ENCODE measurements at places on chromosomes 7 and 10.
A peak's percentile ranks its signal among the peaks of the same experiment; 100 is the strongest.

DNA sequence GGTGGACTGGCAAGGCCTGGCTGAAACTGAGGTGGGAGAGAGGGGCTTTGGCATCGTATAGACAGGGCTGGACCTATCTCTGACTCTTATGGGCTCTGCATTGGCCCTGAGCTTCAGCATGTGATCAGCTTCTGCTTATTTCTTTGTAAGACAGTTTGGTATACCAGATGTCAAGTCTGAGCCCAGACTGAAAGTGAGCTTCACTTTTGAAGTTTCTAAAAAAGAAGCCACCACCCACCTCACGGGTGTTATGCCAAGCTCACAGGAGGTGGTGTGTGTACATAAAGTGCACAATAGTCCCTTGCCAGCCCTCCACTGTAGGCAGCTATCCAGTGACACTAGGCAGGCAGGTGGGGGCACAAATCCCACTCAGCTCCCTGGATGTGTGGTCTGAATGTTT, 68.7 kb upstream of the SEPHS1 start:
- DNase-seq: no peak

DNA sequence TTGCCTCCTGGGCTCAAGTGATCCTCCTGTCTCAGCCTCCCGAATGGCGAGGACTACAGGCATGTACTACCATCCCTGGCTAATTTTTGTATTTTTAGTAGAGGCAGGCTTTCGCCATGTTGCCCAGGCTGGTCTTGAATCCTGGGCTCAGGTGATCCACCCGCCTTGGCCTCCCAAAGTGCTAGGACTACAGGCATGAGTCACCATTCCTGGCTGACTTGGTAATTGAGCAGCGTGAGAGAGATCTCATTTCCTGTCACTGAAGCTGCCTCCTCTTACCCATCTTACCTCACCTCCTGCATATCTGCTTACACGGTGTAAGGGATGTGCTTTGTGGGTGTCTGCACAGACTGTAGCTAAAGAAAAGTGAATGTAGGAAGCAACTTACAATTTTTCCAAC, 9.7 kb downstream of the IFIT3 start:
- DNase-seq: peak; percentile 61

DNA sequence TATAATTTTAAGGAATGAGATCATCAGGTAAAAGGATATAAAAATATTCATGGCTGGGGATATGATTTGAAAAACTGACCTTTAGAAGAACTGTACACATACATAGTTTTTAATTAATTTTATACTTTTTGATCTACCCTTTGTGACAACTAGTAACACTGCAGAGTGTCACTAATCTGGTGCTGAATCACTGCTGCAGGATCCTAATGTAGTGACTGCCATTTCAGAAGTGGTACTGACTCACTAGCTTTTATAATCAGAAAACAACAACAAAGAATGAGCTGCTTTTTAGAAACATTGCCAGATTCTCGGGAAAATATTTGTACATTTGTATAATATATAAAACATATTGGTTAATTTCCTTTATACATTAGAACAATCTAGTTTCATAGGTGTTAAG, 110.4 kb downstream of the HIPK2 start:
- no peak for DNase-seq

DNA sequence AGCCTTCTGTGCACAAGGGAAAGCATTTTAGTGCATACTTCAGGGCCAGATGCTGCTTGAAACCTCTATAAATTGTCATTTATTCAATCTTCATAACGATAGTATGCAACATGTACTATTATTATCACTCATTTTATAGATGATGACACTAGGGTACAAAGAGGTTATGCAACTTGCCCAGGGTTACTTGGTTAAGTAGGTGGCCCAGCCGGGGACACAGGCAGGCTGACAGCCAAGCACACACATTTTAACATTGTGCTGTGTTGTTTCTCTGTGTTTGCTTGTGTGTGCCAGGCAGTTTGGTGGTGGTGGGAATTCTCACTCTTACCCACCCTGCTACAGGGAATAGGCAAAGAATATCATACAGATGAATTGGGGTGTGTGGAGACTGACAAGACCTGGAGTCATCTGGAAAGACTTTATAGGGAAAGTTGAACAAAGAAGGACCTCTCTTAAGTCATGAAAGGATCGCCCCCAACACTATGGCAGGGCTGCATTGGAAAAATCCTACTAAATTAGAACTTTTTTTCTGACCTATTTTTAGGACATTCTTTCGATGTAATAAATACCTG, 98.9 kb downstream of the MKX start:
- no peak for DNase-seq

GRCh38 chr7:101179117-101179516, 976 bp downstream of the NAT16 start:
- DNase-seq: no peak

DNA sequence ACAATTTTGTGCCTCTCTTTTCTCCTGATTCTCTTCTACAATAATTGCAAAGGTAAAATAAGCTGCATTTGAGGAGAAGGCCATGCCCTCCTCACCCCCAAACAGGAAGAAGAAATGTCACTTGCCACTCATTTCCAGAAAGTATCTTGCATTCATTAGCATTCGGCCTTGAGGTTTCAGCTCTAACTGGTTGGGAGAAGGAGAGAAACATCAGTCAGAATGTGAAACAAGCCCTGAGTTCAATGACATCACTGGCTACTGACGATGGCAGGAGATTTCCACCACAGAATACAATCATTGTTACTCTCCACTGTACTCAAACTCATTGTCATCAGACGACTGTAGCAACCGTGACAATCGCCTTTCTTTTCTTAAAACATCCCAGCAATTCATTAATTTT, 72.8 kb downstream of the PRKCQ start:
- no peak for DNase-seq

GRCh38 chr7:102819151-102819550, 70.4 kb downstream of the FAM185A start:
- DNase-seq: no peak

- DNase-seq: no peak
These were observed 224.6 kb upstream of the NRP1 start for GRCh38 chr10:33559105-33559504.
